GM03348 (cell line): ENCODE measurements at places on chromosomes 1 and 21.
A peak's percentile ranks its signal among the peaks of the same experiment; 100 is the strongest.

DNA sequence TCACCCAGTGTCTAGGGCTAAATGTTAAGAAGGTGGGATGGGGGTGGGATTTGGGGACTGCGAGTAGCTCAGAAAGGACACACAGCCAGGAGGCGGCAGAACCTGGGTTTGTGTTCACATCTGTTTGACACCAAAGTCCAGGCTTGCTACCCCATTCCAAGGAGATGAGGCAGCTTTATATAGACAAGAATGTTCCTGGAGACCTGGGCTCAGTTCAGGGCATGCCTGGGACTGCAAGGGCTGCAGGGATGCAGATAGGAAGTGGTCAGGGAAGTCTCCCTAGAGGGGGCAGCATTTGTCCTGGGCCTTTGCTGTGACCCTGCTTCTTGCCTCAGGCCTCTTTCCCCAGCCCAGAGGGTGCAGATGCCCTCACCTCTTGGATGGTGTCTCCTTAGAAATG, 16.3 kb downstream of the PADI3 start:
- peak; percentile 32 for DNase-seq

- no peak for DNase-seq
Observed at GRCh38 chr1:160282807-160283206, 2.1 kb downstream of the PEX19 start.

DNA sequence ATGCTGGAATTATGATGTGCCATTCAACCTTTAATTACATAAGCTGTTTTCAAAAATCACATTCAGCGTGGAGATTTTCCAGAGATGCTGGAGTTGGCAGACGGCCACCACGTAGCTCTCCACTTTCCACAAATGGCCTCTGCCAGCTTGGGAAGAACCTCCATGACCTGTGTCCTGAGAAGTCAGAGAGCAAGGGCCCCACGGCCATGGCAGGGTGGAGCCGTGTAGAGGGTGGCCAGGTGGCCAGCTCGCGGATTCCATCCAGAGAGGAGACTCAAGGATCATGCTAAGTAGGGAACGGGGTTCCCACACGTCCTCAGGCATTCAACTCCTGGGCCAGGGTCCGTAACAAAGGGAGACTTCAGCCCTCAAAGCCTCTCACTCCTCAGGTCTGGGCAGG, 1.3 kb upstream of the GALE start:
- no peak for DNase-seq

GRCh38 chr1:160325252-160325651, 17.8 kb downstream of the COPA start:
- no peak for DNase-seq

- no peak for DNase-seq
Observed at GRCh38 chr1:198280080-198280479, 123.3 kb downstream of the NEK7 start.

DNA sequence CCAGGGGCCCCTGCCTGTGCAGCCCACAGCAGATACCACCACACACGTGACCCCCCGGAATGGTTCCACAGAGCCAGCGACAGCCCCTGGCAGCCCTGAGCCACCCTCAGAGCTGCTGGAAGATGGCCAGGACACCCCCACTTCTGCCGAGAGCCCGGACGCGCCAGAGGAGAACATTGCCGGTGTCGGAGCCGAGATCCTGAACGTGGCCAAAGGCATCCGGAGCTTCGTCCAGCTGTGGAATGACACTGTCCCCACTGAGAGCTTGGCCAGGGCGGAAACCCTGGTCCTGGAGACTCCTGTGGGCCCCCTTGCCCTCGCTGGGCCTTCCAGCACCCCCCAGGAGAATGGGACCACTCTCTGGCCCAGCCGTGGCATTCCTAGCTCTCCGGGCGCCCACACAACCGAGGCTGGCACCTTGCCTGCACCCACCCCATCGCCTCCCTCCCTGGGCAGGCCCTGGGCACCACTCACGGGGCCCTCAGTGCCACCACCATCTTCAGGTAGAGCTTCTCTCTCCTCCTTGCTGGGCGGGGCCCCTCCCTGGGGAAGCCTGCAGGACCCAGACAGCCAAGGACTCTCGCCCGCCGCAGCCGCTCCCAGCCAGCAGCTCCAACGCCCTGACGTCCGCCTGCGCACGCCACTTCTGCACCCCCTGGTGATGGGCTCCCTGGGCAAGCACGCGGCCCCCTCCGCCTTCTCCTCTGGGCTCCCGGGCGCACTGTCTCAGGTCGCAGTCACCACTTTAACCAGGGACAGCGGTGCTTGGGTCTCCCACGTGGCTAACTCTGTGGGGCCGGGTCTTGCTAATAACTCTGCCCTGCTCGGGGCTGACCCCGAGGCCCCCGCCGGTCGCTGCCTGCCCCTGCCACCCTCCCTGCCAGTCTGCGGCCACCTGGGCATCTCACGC, 51.0 kb downstream of the COL18A1 start:
- no peak for DNase-seq
